ENCODE measurements at places on chromosomes 11 and 22.

DNA sequence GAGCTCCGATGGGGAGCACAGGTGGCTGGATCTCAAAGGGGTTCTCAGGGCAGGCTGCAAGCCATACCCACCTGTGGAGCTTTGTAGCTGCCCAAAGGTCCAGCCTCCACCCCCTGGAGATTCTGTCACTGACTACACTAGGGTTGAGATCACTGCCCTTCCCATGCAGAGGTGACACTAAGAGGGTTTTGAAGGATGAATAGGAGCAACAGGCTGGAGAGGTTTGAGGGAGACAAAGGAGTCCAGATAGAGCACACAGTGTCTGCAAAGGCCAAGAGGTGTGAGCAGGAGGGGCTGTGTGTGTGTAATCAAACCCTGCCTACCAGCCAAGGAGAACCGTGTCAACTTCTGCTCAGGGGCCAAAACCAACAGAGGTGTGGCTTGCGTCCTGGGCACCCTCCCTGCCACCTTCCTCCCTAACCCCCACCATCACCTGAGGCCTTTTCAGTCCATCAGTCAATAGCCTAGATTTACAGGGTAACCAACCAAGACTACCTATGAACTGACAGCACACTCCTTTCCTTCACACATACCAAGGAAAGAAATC lies 43.0 kb upstream of the WNT11 start:
- DNase-seq: no peak

DNA sequence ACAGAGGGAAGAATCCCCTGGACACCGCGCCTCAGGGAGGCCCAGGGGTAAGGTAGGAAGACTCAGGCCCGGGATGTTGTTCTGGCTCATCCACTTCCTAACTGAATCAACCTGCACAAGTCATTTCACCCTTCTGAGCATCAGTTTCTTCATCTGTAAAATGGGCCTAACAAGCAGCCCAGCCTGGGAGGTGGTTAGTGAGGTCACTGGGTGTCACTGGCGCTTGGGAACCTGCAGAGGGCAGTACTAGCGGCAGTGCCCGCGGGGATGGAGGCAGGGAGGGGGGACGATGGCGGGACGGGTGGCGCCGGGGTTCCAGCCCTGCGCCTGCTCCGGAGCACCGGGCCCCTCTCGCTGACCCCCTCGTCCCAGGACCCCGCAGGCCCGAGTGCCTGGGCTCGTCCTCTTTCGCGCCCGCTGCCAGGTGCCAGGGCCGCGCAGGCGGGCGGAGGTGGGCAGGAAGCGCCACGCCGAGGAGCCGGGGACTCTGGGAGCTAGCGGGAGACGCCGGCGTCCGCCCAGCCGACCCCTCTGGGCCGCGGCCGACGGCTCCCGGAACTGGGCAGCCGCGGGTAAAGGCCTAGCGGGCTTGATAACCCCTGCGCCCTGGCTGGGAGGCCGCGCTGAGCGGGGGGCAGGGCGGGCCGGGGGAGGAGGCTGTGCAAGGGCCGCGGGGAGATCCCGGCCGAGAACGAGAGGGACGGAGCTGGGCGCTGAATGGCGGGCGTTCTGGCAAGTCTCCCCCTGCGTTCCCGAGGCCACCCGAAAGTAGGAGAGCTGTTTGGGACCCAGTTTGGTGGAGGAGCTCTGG lies at the start of gene NLRX1:
NLRX1 (plus strand) TSS at position 255 of the 811 bp plus-strand sequence. CDS start 2,679 bp downstream, outside the sequence.
- peak; percentile 83 for DNase-seq

GRCh38 chr11:76863196-76863777 lies 2.6 kb downstream of the ACER3 start:
- DNase-seq: no peak

- DNase-seq: no peak
Measured at GRCh38 chr11:60235321-60235720, 7.6 kb downstream of the MS4A4E start.

Data from AG10803 (cell line).